ENCODE measurements at places on chromosomes 2 and 18.

GRCh38 chr18:59352250-59352855 lies 6.7 kb downstream of the LMAN1 start:
- DNase-seq: no peak

GRCh38 chr2:219331560-219332213 lies 857 bp downstream of the RESP18 start:
- DNase-seq: peak; percentile 44

DNA sequence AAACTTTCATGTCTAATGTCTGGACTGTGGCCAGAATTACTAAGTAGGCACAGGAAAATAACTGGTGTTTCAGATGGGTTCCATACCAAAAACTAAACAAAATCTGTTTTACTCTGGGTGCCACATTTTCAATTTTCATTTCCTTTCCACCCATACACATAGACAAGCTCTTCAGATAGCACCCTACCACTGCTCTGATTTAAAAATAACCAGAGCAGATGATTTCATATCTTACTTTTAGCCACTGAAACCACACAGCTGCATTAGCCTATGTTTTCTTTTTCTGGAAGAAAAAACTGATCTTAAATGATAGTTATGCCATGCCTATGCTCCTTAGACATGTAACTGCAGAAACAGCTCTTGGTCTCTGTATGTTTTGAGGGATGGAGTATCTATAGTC lies 647.6 kb downstream of the CPS1 start:
- DNase-seq: no peak

DNA sequence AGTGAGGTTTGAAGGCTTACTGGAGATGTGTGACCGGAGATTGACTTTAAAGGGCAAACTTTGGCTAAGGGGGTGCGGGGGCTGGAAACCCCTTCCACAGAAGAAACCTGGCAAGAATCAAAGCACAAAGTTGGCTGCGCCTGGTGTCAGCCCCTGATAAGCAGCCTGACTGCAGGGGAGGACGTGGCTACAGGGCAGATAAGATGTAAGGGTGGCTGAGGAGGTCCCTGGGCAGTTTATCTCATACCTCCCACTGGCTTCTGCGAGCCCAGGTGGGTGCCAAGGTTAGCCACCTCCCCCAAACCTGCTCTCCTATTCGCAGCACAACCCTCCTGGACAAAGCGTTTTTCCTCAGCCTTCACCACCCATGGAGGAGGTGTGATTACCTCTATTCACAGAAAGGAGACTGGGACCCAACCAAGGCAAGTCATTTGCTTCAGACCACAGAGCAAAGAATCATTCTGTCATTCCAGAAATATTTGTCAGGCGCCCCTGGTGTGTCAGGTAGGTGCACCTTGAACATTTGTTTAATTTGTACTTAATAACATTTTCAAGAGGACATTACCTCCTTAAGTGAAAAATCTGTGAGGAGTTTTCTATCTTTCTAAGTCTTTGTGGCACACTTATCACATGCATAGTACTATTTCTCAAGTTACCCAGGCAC lies 73.1 kb upstream of the IL1R1 start:
- DNase-seq: no peak

GRCh38 chr2:69083235-69083748 lies 70.3 kb downstream of the ANTXR1 start:
- peak; percentile 50 for DNase-seq

- no peak for DNase-seq
These were observed 106.0 kb downstream of the PLEKHM3 start for GRCh38 chr2:207919164-207919919.
